Vagina (tissue), 2 donors: ENCODE measurements at places on chromosomes 1 and 21.

- no peak for DNase-seq
These were observed 29.3 kb downstream of the ZBTB8B start for GRCh38 chr1:32494196-32494595.

- DNase-seq: peak; percentile 87
These were observed 55.6 kb upstream of the FMOD start for GRCh38 chr1:203406446-203407045.

DNA sequence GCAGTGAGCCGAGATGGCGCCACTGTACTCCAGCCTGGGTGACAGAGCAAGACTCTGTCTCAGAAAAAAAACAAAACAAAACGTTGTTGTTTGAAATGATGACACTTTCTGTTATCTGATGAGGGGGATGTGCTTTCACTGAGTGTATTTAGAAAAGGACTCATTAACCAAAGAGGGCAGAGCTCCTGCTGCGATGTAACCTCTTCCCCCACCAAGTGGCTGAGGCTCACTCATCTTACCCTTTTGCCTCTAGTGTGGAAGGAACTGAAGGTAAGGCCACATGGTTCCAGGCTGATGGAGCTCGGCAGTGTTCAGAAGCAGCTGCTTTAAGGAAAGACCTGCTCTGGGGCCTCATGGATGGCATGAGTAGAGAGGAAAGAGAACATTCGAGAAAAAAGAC is 105.7 kb upstream of the RUNX1 start:
- DNase-seq: no peak

GRCh38 chr1:58857680-58858673 is 74.1 kb upstream of the JUN start:
- DNase-seq: no peak

GRCh38 chr1:246954126-246954525 is 22.4 kb upstream of the AHCTF1 start:
- DNase-seq: no peak

- DNase-seq: no peak
These were observed at the start of gene CNIH3 for GRCh38 chr1:224615861-224616755. Gene CNIH3, plus strand, starts transcription at chr1:224616317. Its CDS starts 858 bp downstream, at chr1:224617175.

GRCh38 chr21:40967771-40968170 is 120.8 kb upstream of the DSCAM start:
- DNase-seq: no peak

DNA sequence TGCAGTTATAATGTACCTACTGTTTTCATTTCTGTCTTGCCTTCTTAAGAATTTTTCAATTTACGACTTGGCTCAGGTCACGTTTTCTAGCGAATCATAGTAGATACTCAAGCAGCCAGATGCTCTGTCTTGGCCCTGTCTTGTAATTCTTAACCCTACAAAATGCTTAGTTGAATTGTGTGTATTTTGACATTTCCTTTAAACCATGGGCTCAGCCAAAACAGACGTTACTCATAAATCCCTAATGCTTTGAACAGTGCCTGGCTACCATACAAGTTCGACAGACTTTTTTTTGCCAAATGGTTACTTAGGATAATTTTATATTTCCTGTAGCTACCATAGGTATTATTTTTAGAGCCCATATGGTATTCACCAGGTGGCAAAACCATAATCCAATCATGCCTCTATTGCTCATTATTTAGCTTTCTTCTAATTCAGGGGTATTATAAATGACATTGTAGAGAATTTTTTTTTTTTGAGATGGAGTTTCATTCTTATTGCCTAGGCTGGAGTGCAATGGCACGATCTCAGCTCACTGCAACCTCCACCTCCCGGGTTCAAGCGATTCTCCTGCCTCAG is 54.3 kb downstream of the KCNK1 start:
- DNase-seq: no peak

- no peak for DNase-seq
These were observed 306.3 kb upstream of the DUSP10 start for GRCh38 chr1:222048094-222048595.

GRCh38 chr1:232952514-232953499 is 2.4 kb downstream of the NTPCR start:
- DNase-seq: no peak
